ENCODE measurements at places on chromosomes 5 and 9.

- DNase-seq: no peak
Observed at GRCh38 chr5:134580001-134580460, 52.6 kb downstream of the SAR1B start.

GRCh38 chr5:87361536-87362213 is 51.1 kb downstream of the CCNH start:
- DNase-seq: no peak

GRCh38 chr9:20591223-20591622 is 31.1 kb downstream of the MLLT3 start:
- no peak for DNase-seq

- no peak for DNase-seq
Observed at GRCh38 chr5:14672484-14673394, 8.2 kb downstream of the OTULIN start.

DNA sequence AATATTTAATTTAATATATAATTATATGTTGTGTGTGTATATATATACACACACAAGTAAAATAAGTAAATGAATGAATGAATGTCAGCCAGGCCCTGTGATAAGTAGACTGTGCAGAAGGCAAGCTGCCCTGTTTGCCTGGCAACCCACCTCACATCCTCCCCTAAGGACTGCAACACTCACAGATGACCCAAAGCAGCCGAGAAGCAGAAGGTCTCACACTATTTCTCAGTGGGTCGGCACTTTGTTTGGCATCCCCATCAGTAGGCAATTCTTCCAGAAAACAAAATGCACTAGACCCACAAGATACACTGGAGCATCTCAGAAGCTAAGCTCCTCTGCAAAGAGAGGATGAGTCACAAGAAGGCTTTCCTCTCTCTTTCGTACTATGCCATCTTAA is 152.1 kb upstream of the GRAMD2B start:
- no peak for DNase-seq

GRCh38 chr9:133979273-133979920 is 12.7 kb downstream of the VAV2 start:
- no peak for DNase-seq

GRCh38 chr5:73781107-73781768 is 155.2 kb downstream of the ARHGEF28 start:
- no peak for DNase-seq

- DNase-seq: peak; percentile 82
Observed at GRCh38 chr5:179819296-179820126, 1.2 kb upstream of the SQSTM1 start.

DNA sequence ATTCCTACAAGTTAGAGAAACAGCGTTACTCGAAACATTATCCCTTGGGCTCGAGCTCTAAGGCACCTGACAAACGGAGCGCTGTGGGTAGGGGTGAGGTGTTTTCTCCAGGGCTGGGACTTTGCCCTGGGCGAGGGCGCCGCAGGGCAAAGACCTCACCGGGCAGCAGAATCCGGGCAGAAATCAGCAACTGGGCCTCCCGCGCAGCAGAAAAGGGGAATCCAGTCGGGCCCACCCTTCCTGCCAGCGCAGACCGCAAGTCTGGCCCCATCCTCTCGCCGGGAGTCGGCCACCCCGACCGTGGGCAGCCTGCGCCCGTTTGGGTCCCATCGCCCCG is 430 bp upstream of the MSH3 start:
- no peak for DNase-seq

- no peak for DNase-seq
Observed at GRCh38 chr9:2478421-2478820, 143.2 kb upstream of the VLDLR start.

DNA sequence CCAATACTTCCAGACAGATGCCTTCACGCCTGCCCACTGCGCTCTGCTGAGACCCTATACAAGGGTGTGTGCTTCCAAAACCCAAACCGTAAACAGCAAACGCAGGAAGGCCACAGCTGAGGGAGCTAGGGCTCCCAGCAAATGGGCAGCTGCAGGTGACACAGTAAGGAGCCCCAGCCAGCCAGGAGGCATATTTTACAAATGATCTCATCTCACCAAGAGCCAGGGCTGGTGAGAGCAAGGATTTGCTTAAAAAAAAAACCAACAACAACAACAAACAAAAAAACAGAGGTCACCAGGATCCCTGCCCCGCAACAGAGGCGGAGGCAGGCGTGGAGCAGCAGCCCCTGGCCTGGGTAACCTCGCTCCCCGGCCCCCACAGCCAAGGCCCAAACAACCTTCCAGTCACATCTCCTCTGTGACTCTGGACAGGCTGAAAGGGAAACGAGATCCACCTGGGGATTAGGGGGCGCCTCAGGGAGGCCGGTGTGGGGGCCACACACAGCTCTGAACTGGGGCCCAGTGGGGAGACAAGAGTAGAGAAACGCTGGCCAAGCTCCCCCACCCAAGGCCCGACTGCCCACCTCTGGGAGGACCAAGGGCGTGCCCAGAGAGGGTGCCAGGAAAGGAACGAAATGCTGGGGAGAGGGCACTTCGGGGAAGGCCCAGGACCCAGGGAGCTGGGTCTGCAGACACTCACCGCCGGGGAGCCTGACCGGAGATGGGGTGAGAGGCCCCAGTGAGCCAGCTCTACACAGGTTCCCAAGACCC is 3.3 kb downstream of the NACC2 start:
- no peak for DNase-seq

DNA sequence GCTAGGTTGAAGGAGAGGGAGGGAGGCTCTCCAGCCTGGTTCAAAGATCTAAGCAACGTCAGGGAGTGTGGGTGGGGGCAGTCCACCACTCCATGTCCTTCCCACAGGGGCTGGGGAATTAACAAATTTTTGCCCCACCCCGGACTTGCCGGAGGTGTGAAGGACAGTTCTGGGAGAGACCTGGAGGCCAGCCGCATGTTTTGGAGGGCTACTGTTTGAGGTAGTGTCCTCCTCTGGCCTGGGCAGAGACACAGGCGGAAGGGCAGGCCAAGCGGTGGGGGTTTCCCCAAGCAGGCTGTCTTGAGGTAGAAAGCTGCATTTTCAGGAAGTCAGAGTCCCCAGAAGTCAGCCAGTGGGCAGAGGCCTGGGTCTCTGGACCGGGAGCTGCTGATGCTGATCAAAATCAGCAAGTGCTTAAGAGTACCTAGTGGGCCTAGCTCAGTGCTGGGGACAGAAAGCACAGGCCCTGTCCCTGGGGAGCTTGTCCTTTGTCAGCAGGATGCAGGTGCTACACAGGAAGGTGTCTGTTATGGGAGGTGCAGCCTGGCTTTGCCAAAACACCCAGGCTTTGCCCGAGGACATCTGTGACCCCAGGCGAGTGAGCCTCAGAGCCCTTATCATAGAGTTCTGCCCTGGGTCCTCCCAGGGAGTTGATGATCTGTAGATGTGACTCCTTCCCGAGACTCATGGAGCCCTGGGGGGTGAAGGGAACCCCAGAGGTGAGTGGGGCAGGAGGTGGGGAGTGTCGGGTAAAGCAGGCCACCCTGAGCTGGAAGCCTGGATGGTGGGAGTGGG is 18.5 kb downstream of the JADE2 start:
- no peak for DNase-seq

- DNase-seq: no peak
Observed at GRCh38 chr5:149284501-149284900, 12.8 kb downstream of the AFAP1L1 start.

DNA sequence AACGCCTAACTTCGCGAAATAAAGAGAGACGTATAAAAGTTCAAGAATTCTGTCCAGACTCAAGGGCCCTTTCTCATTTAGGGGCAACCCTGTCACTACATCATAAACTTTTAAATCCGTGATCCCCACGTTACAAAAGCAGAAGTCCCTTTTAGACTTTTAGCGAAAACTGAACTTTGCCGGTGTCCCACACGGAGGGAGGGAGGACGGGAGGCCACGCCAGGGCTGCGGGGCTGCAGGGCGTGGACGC is 515 bp upstream of the F2R start:
- no peak for DNase-seq

GRCh38 chr9:38202336-38202938 is 133.4 kb upstream of the SHB start:
- no peak for DNase-seq

DNA sequence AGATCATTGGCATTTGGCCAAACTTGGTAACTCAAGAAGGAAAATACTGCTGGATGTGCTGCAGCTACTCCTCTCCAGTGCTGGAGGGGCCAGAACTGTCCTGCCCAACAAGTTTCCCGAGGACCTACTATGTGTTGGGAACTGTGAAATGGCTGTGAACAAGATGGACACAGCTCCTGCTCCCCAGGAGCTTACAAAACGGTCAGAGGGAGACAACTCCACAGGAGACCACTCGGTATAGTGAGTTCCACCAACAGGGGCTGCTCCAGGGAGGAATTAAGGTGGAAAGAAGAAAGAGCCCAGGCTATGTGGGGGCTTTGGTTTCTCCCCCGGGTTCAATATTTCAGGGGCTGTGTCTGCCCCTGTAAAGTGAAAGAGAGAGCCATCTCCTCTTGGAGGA is 78.8 kb downstream of the GNA14 start:
- no peak for DNase-seq

DNA sequence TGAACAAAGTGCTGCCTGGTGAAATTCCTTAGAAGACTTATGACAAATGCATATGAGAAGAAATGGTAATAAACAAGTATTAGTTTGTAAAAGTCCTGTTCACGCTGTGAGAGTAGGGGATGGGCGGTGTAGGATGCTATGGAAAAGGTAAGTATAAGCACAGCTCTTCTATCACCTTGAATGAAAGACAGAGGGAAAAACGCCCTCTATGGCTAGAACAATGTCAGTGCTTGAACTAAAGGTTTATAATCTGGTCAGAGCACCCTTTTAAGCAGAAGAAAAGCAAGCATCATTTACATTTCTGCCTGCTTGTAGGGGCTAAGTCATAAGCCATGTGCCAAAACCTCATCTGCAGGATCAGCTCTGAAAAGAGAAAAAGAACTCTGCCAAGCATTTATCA is 115.2 kb downstream of the LHFPL2 start:
- DNase-seq: no peak

DNA sequence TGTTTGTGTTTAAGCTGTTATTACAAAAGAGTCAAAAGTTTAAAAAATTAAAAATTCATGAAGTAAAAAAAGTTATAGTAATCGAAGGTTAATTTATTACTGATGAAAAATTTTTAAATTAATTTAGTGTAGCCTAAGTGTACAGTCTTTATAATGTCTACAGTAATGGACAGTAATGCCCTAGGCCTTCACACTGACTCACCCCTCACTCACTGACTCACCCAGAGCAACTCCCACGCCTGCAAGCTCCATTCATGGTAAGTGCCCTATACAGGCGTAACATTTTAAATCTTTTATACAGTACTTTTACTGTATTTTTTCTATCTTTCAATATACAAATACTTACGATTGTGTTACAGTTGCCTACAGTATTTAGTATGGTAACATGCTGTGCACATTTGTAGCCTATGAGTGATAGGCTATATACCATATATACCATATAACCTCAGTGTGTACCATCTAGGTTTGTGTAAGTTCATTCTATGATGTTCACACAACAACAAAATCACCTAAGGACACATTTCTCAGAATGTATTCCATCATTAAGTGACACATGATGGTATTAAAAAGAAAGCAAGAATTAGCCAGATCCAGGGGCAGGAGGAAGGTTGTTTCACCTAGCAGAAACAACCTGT is 40.1 kb downstream of the DCAF10 start:
- DNase-seq: no peak

- DNase-seq: no peak
Observed at GRCh38 chr9:105921057-105921726, 226.9 kb downstream of the TMEM38B start.

DNA sequence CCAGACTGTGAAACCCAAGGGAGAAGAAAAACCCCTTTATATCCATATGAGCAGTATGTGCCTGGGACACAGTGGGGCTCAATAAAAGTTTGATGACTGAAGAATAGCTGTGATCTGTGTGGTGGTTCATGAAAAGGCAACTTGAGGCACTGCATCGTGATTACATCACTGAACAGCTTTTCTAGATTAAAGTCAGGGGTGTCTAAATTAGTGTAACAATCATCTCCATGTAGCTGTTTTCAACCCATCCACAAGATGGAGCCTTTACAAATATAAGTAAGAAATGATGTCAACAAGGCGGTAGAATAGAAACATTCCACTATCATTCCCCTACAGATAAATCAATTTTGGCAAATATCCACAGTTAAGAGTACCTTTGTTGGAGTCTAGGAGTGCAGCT is 55.5 kb downstream of the PRRC1 start:
- DNase-seq: no peak

GRCh38 chr5:85998656-85999055 is 619.1 kb upstream of the COX7C start:
- DNase-seq: no peak

DNA sequence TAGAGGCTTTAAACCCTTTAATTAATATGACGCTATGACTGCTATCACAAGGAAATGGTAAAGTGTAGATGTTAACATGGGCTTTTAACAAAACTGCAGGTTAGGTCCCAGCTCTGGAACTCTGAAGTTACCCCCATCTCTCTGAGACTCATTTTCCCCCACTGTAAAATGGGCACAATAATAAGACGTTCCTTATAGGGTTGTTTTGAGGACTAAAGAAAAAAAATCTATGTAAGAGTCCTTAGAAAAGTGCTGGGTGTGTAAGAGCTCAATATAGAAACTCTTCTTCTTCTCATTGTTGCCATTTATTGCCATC is 45.8 kb upstream of the STK32A start:
- no peak for DNase-seq

- no peak for DNase-seq
Observed at GRCh38 chr5:97142521-97143254, at the start of gene LIX1. TSS of gene LIX1 (minus strand) at chr5:97142611. CDS start at chr5:97142576, 35 bp downstream.

GRCh38 chr9:129667850-129668249 is 2.4 kb downstream of the PRRX2 start:
- no peak for DNase-seq

DNA sequence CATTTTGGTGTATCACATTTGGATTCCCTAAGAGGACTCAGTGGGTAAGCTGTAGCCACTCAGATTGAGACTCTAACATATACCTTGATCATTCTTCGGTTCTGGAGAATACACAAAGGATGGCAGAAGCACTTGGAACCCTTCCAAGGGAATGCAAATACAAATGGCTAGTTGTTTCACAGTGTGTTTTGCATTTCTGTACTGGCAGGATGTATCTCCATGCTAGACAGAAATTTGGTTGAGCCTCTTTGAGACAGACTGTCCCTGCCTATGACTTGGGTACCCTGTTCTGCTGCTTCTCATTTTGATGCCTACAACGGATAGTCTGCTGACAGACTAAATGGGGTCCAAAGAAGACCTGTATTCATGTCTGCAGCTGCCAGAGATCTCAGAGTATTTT is 273.5 kb downstream of the TMEM38B start:
- DNase-seq: no peak

Measured in ascending aorta (tissue), 2 donors.